ENCODE measurements at places on chromosomes 1 and 21. TPM values are rescaled to one million over a fixed set of nuclear protein-coding genes. Genes with fewer than 3 reads are reported as not detected.

GRCh38 chr1:59509341-59509875 lies 212.5 kb downstream of the FGGY start:
- DNase-seq, result no peak

DNA sequence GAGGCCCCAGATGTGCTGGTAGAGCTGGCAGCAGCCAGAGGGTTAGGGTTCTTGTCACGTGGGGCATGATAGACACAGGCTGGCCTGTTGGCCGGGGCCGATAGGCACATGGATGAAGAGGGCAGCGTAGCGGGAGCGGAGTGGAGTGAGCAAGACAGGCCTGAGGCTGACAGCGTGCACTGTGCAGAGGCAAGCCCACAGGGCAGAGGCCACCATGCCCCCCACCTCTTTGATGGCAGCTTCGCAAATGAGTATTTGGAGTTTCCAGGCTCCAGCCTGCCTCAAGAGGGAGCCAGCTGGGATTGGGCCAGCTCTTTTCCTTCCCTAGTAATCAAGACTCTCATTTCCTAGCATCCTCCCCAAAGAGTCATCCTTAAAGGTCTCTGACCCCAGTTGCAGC lies 43.5 kb downstream of the TMCC2 start:
- no peak for DNase-seq

GRCh38 chr21:31583498-31583897 lies 76.0 kb upstream of the SOD1 start:
- no peak for DNase-seq

- no peak for DNase-seq
Observed at GRCh38 chr1:97352936-97353382, 567.9 kb downstream of the DPYD start.

DNA sequence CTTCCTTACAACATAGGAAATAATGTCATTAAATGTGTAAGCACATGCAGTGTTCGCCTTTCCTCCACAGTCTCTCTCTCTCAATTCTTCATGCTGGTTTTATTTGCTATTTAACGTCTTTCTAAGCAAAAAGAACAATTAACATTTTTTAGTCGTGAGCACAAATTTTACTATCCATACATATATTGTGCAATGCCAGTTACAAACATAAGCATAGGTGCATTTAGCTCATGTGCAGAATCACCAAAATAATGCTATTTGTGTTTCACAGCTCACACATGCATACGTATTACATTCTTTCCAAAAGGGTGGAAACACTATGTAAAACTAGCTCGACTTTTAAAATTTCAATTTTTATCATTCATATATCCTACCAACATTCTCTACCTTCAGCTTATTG lies 52.1 kb downstream of the MROH9 start:
- DNase-seq, result no peak

DNA sequence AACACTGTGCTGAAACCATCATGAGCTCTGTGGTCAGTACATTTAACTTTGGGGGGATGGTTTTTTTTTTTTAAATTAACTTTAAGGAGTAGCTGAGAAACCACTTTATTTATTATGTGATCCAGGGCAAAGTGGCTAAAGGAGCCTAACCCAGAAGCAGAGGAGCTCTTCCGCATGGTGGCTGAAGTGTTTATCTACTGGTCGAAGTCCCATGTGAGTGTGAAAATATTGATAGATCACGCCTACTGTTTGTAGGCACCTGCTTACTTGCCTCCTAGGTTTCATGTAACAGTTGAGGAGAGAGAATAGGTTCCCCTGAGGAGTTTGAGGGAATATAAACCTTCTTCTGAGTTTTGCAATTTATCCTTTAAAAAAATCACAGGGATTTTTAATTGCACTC lies 181.4 kb downstream of the ZP4 start:
- DNase-seq, result no peak

Gene JUN
- 73.4 TPM for total RNA-seq

GRCh38 chr1:221693087-221693486 lies 48.8 kb downstream of the DUSP10 start:
- DNase-seq, result no peak

DNA sequence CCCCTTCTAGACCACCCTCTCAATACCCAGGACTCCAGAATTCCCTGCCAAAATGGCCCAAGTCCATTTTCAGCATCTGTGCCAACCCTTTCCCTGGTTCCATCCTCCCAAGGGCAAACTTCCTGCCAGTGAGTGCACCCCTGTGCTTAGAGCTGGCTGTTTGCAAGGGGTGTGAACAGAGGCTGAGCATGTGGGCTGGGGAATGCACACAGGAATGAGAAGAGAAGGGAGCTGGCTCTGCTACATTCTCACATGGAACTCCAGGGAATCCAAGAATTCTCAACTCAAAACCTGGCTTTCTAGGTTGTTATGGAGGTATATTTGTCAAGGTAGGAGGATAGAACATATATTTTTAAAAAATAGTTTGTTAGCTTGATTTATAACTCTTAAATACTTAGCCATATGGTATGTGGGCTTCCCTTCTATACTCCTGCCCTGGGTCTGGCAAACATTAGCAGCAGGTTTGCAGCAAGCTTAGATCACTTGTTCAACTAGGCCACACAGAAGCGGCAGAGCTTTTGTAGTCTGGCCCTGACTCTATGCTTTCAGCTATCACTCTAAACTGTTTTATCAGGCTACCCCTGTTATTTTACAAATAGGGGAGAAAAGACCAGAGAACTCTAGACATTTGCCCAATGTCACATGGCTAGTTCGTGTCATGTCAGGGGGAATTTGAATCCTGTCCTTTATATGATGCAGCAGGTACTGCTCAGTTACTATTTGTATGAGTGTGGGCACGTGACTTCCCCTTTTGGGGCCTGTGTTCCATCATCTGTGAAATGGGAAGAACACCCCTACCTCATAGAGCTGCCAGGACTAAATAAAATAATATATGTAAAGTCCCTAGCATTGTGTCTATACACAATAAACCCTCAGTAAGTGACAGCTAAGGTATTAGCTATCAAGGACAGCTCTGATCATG lies 8.1 kb upstream of the STMN1 start:
- no peak for DNase-seq

DNA sequence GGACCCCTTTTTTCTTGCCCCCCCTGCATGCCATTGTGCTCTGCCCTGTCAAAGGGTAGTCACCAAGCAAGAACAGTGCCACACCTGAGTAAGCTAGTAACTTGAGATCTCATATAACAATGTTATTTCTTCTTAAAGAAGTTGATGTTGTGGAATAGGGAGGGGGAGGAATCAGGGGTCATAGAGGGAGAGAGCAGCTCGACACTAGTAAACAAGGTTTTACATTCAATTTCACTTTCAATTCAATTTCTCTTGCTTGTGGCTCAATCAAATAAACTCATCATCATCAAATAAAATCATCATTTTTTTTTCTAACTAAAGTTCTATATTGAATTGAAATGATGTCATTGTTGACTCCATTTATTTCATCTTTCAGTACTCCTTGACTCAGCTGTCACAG lies 106.4 kb downstream of the CRB1 start:
- DNase-seq, result no peak

GRCh38 chr1:87165177-87165576 lies 163.5 kb upstream of the LMO4 start:
- DNase-seq, result no peak

DNA sequence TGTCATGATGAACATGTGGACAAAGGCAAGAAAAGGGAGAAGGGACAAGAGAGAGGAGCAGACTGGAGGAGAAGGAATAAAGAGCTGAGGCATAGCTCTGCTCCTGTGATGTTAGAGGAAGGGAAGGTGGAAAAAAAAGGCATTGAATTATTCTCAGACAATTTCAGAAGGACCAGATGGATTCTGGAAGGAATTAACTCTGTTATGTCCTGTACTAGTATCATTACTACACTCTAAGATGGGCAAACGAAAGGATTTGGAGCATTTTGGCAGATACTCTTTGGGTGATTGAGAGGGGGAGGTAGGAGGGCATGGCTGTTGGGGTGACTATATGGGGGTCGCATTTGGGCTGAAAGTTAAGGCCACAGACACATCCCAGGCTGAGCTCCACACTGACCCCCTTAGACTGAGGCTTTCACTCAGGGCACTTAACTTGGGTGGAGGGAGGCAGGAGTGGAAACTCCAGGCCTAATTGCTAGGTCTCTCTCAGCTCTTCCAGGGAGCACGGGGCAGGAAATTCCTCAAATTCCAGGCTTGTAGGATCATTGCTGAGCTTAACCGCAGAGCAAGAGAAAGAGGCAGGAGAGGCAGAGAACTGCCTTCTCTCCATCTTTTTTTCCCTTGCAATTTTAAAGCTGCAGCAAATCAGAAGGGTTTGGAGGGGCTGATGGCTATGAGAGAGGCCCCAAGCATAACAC lies 25.9 kb downstream of the KIRREL1 start:
- DNase-seq, result no peak

Gene FAM43B
- not detected for total RNA-seq

- no peak for DNase-seq
Observed at GRCh38 chr1:212689196-212689725, 10.4 kb downstream of the BATF3 start.

Gene GBP5
- total RNA-seq, result 228 TPM

GRCh38 chr1:231844986-231845502 lies 218.5 kb downstream of the DISC1 start:
- DNase-seq, result no peak

GRCh38 chr21:41726970-41727783 lies 39.7 kb downstream of the RIPK4 start:
- no peak for DNase-seq

- no peak for DNase-seq
Observed at GRCh38 chr1:91053630-91054029, 31.8 kb upstream of the ZNF644 start.

GRCh38 chr1:114009393-114009792 lies 30.1 kb downstream of the OLFML3 start:
- no peak for DNase-seq
